Metanephros (tissue), 2 donors: ENCODE measurements at places on chromosomes 16 and 17. TPM values are rescaled to one million over a fixed set of nuclear protein-coding genes. Genes with fewer than 3 reads are reported as not detected.

Gene TBC1D3C
- total RNA-seq = not detected

Gene SEPTIN12
- total RNA-seq = not detected

Gene TP53TG3F
- total RNA-seq = not detected

Gene CRLF3
- total RNA-seq = 11.1 TPM

Gene MVD
- total RNA-seq = 31.6 TPM

Gene MGAT5B
- total RNA-seq = 1.5 TPM

Gene DHRS7C
- total RNA-seq = 25.3 TPM

Gene KRTAP9-2
- not detected for total RNA-seq

Gene ATP1B2
- 13.1 TPM for total RNA-seq

Gene CEMP1
- total RNA-seq = 1.1 TPM

Gene SLC5A10
- total RNA-seq = 0.82 TPM

Gene HSD17B2
- total RNA-seq = 43.8 TPM

Gene CHST4
- not detected for total RNA-seq

Gene ARL5C
- total RNA-seq = not detected

Gene CDH16
- total RNA-seq = 479 TPM

Gene RANBP10
- total RNA-seq = 18.7 TPM

Gene CACNA1H
- 32.3 TPM for total RNA-seq

Gene HAPSTR1
- total RNA-seq = 63.6 TPM

Gene MMP2
- 189 TPM for total RNA-seq

Gene RFNG
- 55.4 TPM for total RNA-seq

Gene NXN
- total RNA-seq = 50.2 TPM

Gene TBC1D3D
- total RNA-seq = 4.0 TPM

Gene RNF157
- 13.4 TPM for total RNA-seq

Gene CCL4L2
- 9.3 TPM for total RNA-seq

Gene TMEM114
- not detected for total RNA-seq

Gene MT4
- total RNA-seq = not detected

Gene TPSD1
- not detected for total RNA-seq

Gene CDH15
- total RNA-seq = 18.3 TPM

Gene KRTAP4-5
- not detected for total RNA-seq

Gene TBC1D3E
- not detected for total RNA-seq

Gene CACNA1G
- total RNA-seq = 17.1 TPM

Gene PLEKHH3
- total RNA-seq = 34.7 TPM

Gene RHBDL1
- total RNA-seq = 2.6 TPM

Gene NLGN2
- 21.3 TPM for total RNA-seq

Gene ABAT
- total RNA-seq = 29.8 TPM

Gene TMEM88
- 21.1 TPM for total RNA-seq

Gene RGS11
- 4.9 TPM for total RNA-seq

Gene CDK10
- total RNA-seq = 64.4 TPM

Gene TP53TG3C
- not detected for total RNA-seq
